Prostate gland (tissue), 2 donors: ENCODE measurements at places on chromosomes 3 and 15. TPM values are rescaled to one million over a fixed set of nuclear protein-coding genes. Genes with fewer than 3 reads are reported as not detected.
A peak's percentile ranks its signal among the peaks of the same experiment; 100 is the strongest.

- no peak for DNase-seq
These were observed 123.9 kb downstream of the OXNAD1 start for GRCh38 chr3:16388850-16389441.

GRCh38 chr3:137205394-137206045 is 247.7 kb downstream of the IL20RB start:
- DNase-seq, result no peak

DNA sequence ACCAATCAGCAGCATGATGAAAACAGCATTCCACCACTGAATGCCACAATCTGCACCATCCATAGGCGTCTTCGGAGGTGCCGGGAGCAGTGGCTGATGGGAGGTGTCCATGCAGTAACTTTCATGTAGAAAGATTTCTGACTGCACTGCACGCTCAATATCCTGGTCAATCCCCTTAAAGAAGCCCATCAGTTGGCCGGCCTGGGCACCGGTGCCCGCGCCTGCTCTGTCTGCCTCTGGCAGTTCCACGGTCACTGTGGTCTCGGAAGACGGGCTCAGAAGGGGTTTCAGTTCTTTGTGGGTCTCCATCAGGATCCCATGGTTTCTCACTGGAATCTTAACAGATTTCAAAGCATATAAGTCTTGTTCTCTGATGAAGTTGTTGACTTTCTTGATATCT is 3.9 kb downstream of the LYSMD4 start:
- no peak for DNase-seq

DNA sequence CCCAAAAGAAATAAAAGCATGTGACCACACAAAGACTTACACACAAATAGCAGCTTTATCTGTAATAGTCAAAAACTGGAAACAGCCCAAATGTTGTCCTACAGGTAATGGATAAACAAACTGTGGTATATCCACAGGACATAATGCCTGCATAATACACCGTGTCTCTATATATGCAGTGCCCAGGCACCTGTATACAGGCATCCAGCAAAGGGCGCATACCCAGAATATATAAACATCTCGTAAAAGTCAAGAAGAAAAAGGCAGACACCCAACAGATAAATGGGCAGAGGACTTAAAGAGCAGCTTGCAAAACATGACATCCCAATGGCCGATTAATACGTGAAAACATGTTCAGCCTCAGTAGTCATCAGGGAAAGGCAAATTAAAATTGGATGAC is 7.2 kb downstream of the OSBPL10 start:
- DNase-seq, result no peak

GRCh38 chr3:66904831-66905493 is 93.1 kb upstream of the KBTBD8 start:
- DNase-seq, result no peak

- peak; percentile 38 for DNase-seq
These were observed 62.8 kb upstream of the CMTM8 start for GRCh38 chr3:32175607-32176197.

- no peak for DNase-seq
These were observed 31.3 kb downstream of the SNRK start for GRCh38 chr3:43317461-43318316.

DNA sequence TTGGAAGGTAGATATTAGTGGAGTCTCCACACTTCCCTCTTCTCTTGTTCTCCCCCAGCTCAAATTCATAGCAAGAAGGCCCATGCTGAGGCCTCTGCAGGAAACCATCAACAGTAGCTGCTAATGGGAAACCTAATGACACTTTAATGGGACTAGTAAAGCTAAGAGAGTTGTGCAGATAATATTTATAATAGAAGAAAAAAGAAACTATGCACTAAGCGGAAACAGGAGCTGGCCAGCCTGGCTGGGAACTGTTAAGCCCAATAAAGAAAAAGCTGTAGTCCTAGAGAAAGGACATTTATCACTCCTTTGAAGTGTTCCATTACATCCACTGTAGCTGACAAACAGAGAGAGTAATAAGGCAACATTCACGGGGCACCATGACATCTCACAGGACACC is 229.6 kb downstream of the IGSF11 start:
- DNase-seq, result no peak

DNA sequence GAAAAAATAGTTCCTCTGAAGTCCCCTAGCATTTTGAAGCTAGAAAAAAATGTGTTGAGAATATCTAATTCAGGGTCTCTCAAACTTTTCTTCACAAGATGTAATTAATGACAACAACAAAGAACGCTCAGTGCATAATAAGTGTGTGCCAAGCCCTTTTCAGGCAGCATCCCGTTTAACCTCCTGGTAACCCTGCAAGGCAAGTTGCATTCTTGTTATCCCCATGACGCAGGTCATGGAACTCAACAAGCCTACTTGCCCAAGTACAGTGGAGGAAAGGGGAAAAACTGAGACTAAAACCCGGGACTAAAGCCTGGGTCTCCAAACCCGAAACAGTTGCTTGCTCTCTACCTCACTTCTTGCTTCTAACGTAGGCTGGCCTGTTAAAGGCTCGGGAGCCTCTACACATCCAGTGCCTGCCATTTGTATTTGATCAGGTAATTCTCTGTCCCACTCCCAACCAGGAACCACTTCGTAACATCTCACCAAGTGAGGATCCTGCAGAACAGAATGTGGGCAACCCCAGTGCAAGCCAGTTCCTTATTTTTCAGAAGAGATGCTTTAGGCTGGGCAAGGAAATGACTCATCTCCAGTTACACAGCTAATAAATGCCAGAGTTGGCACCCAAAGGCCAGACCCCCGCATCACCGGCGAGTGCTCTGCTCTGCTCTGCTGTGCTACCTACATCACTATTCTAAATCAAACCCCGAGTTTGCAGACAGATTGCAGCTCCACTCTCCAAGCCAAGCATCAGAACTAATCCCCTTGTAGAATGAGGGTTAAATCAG is 28.3 kb downstream of the LMCD1 start:
- no peak for DNase-seq

- DNase-seq, result no peak
These were observed 5.0 kb downstream of the SLC22A13 start for GRCh38 chr3:38270606-38271005.

GRCh38 chr3:115022199-115022598 is 124.9 kb downstream of the ZBTB20 start:
- DNase-seq, result no peak

GRCh38 chr3:17741621-17742101 is 770 bp downstream of the TBC1D5 start:
- DNase-seq, result no peak

DNA sequence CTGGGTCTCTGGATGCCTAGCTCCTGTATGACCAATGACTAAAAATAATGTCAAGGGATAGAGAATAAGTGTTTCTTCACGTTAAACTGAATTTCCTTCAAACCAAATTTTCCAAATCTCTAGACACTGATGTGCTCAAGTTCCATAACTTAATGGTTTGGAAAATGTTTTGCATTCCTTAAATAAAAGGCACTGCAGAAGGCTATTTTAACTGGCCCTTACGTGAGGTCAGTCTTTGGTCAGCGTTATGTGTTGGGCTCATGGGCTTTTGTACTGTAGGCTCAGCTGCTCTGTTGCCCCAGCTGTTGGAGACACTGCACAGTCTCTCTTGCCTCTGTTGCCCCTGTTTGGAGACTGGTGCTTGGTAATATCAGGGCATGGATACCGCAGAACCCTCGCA is 188.5 kb downstream of the TPRG1 start:
- DNase-seq, result no peak

GRCh38 chr3:4748701-4749378 is 230.4 kb upstream of the BHLHE40 start:
- DNase-seq, result no peak

GRCh38 chr3:126985132-126985985 is 2.4 kb downstream of the PLXNA1 start:
- no peak for DNase-seq

Gene FAM81A
- 10.6 TPM for total RNA-seq

Gene SPTBN5
- 1.2 TPM for total RNA-seq

Gene KCNMB3
- total RNA-seq, result 2.0 TPM
